ENCODE measurements at places on chromosomes 5 and 9.

DNA sequence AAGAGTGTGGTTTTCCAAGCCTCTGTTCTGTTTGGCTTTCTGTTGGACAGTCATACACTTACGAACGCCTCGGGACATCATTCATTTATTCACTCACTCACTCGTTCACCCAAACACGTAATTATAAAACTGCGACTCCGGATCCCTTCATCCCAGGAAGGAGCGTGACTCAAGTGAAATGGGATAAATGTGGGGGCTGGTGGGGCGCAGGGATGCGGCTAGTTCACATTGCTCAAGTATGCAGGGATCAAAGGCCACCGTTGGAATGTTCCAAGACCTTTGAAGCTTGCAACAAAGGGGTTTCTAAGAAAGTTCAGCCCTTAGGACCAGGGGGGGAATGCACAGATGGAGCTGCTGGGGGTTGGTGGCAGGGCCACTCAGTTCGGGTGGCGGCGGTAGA, 64.2 kb downstream of the CFAP77 start:
- DNase-seq: no peak

DNA sequence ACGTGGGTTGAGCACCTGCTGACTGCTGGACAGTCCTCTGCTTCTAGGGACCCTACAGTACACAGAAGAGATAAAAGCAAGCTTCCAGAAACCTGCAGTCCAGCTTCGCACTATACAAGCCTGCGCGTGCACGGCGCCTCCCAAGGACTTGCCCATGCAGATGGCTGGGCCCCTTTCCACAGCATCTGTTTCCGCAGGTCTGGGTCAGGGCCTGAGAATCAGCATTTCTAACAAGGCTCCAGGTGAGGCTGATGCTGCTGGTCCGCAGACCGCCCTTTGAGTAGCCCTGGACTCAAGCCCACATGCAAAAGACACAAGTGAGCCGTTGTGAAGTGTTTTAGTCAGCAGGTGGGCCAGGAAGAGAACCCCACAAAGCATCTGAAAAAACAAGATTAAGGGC, 133.1 kb downstream of the HSD17B3 start:
- no peak for DNase-seq

DNA sequence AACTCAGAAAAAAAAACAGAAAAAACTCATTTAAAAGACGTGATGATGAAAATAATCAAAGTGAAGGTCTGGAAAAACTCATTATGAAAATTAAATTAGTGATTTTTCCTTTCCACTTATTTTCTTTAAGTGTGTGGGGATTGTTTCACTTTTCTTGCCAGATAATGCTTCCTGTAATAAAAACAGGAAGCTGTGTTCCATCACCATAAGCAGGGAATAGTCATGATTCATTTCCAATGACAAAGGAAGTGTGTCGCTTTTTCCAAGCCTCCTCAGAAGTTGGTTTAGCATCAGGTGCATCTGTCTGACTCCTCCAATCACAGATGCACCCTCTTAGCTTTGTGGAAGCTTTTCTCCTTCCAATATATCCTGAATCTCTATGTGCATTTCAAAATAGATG, 2068.7 kb downstream of the MAT2B start:
- no peak for DNase-seq

DNA sequence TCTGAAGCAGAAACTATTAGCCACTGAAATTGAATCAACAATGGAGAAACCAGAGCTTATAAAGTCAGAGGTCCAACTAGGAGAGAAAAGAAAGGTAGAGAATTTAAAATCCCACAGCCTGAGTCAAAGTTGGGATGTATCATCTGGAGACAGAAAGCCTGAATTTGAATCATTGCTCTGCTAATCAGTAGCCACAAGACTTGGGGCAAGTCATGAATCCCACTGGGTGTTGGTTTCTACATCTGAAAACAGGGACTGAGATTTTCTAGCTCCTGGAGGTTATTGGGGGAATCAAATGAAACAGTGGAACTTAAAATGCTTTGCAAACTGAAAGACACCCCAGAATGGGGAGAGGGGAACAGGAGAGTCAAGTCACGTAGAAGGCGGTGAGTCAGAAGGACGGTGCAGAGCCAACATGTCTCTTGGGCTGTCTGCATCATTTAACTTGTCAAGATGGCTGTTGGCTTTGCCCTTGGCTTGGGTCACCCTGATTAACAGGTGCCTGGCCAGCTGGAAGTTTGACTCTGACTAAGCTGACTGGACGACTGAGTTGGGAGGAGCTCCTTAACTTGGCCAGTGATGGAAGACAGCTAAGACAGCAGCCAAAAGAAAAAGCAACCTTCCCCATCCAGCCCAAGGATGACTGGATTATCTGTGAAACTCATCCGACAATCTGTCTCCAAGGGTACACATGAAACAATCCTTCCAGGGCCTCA, 60.6 kb upstream of the ADRA1B start:
- DNase-seq: no peak

- no peak for DNase-seq
Observed at GRCh38 chr5:32859211-32859641, 148.1 kb downstream of the NPR3 start.
